HTR-8/SVneo (cell line): ENCODE measurements at places on chromosomes 5 and 9.

DNA sequence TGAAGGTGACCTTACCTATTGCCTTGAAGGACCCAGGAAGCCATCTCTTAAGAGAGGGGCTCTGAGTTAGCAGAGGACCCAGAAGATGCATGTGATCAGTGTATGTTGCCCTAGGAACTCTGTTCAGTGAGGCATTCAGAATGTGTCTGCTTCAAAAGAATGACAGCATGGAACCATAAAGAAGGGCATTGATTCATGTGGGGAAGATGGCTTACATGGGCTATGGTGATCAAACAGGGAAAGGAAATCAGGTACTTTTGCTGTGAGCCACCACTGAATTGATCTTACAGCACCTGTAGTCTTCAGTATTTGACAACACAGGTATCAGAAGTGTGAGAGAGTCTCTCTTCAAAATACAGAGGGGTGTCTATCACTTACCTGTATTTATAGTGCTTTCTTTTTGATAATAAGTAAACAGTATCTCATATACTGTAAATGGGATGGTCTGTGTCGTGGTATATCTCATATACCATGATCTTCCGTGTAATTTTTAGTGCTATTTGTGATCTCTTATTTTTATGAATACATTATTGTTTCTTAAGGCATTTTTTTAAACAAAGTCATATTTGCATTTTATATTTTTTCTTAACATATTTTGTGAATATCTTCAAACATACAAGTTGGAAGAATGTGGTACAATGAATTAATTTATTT is 57.0 kb downstream of the FOCAD start:
- DNase-seq, result no peak

- DNase-seq, result no peak
Observed at GRCh38 chr5:150293091-150293941, 3.7 kb upstream of the CAMK2A start.

GRCh38 chr5:81300921-81301270 is 491 bp upstream of the ZCCHC9 start:
- no peak for DNase-seq

- no peak for DNase-seq
Observed at GRCh38 chr5:12652201-12652600, 748.0 kb upstream of the CTNND2 start.

GRCh38 chr9:88660611-88661010 is 125.6 kb downstream of the NXNL2 start:
- DNase-seq, result no peak

DNA sequence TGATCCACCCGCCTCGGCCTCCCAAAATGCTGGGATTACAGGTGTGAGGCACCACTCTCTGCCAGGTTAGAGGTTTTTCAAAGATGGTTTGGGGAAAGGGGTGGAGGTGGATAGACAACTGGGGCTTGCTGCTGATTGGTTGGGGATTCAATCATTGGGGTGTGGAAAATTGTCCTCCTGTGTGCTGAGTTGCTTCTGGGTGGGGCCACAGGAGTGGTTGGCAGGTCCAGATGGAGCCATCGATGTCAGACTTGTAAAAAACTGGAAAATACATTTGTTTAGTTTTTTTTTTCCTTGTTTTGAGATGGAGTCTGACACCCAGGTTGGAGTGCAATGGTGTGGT is 61.9 kb upstream of the CLINT1 start:
- no peak for DNase-seq
